Stimulated activated CD8-positive, alpha-beta memory T cell treated with anti-CD3 and anti-CD28 coated beads, Interleukin-7, amount 100 ng/mL, for 1 hour (primary cell): ENCODE measurements at places on chromosomes 4 and X.

DNA sequence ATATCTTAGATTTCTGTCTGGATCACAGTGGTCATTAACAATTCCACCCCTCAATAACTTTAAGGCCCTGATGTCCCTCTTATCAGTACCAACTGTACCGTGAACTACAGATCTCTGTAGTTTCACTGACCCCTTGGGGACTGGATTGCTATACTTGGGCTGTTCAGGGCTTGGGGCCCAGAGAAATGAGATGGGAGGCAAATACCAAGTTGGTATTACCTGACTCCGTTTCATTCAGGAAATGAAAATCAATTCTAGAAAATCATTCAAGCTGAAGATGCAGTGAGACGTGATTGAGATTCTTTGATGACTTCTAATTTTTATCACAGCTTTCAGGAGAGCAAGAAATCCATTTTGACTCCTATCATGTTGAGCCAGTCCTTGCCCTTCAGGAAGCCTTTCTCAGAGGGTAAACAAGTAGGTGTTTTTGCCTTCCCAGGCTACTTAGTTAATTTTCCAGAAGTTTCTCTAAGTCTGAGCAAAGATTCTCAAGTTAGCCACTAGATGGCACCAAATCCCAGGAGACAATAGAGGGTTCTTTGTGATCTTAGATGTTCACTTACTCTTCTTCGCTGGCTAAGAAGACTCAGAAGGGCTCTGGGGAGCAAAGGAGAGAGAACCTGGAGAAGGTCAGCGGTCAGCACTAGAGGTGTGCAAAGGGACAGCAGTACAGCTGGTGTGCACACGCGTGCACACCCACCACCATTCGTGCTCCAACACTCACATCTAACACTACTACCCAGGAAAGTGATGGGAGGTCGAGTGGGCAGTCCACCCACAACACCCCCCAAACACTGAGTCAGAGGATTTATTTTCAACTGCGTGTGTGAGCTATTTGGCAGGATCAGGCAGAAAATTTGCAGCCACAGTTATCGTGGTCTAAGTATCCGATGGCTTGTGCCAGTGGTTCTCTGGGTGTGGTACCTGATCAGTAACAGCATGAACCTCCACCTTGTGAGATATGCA, 7.4 kb downstream of the HNRNPH2 start:
- DNase-seq: no peak

DNA sequence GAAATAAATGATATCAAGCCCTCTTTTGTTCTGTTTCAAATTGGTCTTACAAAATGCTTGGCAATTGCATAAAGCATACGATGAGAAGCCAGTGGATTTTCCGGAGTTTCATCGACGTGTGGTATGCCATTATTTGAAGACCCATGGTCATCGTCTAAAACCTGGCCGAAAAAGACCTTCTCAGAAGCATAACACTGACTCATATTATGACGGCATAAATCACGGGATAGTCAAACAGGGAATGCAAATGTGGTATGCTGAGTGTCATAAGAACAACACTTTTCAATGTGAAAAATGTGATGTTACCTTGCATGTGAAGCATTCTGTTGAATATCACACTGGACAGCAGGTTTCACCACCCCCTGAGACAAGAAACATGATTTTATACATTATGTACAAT, 695.2 kb downstream of the GRXCR1 start:
- no peak for DNase-seq

- DNase-seq: no peak
Observed at GRCh38 chr4:21002976-21003375, 302.7 kb downstream of the PACRGL start.

- DNase-seq: no peak
Observed at GRCh38 chr4:4720646-4721045, 138.8 kb upstream of the MSX1 start.

DNA sequence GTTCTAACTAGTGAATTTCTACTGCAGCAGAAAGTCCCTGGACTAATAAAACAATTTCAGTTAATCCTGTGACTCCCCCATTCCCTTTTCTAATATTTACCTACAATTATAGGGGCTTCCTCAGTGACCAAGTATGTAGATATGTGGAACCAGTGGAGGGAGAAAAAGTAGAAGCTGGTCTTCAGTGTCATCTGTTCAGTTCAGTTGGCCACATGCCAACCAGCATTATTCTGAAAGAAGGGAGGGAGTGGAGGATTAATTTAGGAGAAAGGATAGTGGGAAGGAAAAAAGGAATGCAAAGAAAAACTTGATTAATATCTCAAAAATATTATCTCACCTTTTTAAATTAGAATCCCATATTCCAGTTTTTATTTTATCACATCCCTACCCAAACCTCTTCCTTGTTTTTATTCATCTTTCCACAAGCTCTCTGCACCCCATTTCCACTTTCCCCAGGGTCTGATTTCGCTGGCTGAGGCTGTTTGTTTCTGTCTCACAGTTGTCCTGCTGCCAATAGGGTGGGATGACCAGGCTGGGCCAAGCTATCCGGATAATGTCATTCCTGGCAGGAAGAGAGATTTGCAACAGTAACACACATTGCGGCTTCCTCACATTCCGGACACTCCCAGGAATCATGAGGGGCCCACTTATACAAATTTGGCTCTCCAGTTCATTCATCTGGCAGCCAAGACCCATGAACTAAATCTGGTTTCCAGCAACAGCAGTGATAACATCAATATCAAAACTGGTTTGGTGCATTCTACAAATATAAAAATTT, 24.6 kb upstream of the ANTXR2 start:
- no peak for DNase-seq

GRCh38 chr4:102518703-102519131, 17.6 kb downstream of the NFKB1 start:
- DNase-seq: no peak
